ENCODE measurements at places on chromosomes 2 and 18. TPM values are rescaled to one million over a fixed set of nuclear protein-coding genes. Genes with fewer than 3 reads are reported as not detected.

- no peak for DNase-seq
Measured at GRCh38 chr2:143579456-143579855, 450.2 kb downstream of the ARHGAP15 start.

- peak; percentile 74 for DNase-seq
Measured at GRCh38 chr2:36770542-36771287, 74.2 kb downstream of the VIT start.

GRCh38 chr2:188645986-188646385 lies 328.2 kb upstream of the COL3A1 start:
- no peak for DNase-seq

DNA sequence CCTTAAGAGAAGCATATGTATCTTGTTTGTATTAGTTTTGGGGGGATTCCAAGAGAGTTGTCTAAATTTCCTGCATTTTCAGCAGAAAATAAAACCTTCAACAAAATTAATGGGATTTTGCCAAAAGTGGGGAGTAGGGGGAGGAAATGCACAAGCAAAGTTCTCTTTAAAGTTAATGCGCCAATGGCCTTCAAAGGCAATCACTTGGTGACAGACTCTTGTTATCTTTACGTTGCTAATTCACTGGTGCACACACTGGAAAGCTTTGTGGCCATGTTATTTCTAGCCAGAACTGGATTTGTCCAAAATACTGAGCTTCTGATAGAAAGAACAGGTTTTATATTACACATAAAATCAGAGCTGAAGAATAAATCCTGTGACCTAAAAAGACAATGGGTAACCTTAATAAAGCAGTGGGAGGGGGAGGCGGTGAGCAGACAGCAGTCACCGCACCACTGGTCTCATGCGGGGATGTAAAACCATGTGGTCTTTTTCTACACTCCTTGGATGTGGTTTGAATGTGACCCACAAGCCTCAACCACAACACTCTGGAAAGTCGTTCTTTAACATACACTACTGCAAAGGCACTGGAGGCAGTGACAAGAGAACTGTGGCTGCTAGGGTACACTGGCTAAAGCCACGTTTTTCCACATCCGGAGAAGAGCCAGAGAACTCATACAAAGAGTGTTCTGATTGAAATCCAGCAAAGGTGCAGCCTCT lies 176.9 kb upstream of the SMAD7 start:
- no peak for DNase-seq

- DNase-seq, result peak; percentile 6
Measured at GRCh38 chr2:56749152-56749752, 565.5 kb downstream of the CCDC85A start.

- DNase-seq, result no peak
Measured at GRCh38 chr2:159933727-159934049, 128.7 kb downstream of the PLA2R1 start.

- peak; percentile 25 for DNase-seq
Measured at GRCh38 chr2:109560265-109560664, 53.5 kb downstream of the SEPTIN10 start.

DNA sequence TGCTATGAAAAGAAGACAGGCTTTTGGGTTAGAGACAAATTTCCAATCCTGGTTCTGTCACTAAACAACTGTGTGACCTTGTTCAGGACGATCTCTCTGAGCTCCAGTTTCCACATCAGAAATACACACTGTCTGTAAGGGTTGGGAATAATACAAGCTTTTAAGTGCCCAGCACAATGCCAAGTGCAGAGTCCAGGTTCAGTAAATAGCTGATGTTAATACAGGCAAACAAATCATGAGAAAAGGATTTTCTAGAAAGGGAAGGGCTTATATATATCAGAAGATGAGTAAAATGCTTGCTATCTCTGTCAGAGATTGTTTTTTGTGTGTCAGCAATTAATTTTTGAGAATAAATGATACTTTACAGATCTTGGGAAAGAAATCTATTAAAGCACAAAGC lies 388.3 kb downstream of the NBAS start:
- DNase-seq, result no peak

GRCh38 chr2:128008074-128008672 lies 19.7 kb downstream of the SAP130 start:
- no peak for DNase-seq

DNA sequence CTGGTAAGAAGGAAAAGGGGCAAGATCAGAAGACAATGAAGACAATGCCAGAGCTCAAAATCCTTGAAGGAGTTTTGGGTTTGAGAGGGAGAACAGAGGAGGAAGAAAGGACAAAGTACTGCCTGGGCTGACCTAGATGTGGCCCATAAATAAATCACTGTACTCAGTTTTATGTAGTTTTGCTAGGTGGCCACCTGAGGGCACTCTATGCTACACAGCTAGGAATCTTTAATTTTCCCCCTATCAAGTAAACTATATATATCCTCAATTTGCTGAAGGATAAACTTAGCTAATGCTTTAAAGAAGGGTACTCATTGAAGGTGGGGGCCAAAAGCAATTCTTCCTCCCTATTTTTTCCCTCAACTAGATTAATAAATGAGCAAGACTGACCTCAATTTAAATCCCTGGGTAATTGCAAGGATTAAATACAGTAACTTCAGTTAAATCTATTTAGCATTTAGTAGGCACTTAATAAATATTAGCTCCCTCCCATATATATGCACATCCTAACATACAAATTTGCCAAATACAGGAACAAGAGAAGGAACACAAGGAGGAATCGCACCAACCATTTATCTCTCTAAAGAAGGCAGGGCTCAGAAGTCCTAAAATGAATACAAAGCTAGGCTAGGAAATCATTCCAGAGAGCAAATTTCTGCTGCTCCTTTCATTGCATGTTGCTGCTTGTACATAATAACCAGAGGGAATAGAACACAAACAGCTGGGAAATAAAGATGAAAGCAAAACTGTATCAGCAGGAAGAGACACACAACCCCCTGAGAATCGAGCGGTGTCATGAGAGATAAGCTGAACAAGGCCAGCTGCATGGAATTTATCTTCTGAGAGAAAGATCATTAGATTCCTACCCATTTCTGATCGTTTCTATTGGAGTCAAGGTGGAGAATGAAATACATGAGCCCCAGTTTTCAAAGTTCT lies 540.1 kb downstream of the NRXN1 start:
- DNase-seq, result peak; percentile 15

- DNase-seq, result no peak
Measured at GRCh38 chr2:182558564-182558963, 131.7 kb upstream of the PDE1A start.

DNA sequence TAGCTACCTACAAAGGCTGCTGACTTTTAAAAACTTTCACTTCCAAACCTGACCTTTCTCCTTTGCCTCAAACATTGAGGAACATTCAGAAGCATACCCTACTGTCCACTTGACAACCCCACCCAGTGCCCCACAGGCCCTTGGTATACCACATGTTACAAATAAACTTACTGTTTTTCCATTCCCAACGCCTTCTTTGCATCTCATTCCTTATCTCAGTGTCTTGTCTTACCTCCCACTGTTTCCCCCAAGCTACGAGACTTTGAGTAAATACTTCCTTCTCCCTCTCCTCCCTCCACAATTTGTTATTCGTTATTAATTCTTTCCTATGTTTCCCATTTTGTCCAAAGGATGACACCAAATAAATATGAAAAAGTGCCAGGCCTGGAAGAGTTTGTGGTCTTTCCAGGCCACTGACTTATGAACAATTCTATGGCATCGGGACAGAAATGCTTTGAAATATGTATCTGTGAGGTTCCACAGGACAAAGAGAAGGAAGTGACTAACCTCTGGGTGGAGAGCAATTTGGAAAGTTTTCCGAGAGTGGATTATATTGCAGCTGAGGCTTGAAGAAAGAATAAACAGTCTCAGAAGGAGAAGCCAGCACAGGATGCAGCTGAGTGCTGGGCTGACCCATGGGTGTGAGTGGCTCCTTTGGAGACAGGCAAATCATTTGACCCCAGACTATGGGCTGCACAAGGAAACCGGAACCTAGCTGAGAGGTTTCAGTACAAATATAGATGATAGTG lies 409.0 kb downstream of the LPIN1 start:
- DNase-seq, result no peak

- no peak for DNase-seq
Measured at GRCh38 chr2:180562378-180562777, 418.0 kb upstream of the UBE2E3 start.

GRCh38 chr2:241298673-241299072 lies 16.8 kb downstream of the HDLBP start:
- DNase-seq, result no peak

GRCh38 chr18:79485788-79486355 lies 90.1 kb downstream of the NFATC1 start:
- no peak for DNase-seq

DNA sequence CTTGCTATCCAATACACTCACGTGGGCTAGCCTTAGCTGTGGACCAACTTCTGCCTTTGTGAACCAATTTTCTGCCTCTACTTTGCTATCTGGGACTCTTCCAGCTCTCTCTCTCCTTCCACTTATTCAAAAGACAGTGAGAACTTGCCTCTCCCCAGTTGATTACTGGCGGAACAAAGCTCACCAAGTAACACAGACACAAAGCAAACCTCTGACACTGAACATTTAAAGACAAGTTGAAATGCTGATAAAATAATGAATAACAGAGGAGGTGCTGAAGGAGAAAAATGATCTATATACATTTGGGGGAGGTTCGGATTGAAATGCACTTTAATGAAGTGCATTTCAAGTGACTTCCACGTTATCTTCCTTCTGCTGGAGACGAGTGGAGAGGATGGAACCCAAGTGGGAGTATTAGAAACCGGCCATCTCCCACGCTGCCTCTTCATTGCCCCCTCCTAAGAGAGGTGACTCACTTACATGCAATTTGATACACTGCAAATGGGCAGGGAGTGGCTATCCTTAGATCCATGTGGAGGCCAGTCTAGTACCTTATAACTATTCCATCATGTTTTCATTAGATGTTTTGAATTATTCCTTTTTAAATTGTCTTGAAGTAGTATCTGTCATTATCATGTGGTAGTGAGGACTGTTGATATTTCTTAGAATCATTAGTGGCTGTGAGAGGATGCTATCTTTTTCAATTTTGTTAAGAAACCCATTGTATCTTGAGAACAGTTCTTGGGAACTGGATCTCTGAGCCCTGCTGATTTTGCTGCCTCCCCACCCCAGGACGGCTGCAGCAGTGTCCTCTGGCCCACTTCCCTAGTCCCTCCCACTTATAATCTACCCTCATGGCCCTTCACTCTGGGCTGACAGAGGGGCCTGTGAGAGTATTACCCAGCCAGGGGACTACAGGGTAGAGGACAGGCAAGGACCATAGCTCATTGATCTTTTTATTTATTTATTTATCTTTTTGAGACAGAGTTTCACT lies 6.0 kb upstream of the GLI2 start:
- DNase-seq, result peak; percentile 83

DNA sequence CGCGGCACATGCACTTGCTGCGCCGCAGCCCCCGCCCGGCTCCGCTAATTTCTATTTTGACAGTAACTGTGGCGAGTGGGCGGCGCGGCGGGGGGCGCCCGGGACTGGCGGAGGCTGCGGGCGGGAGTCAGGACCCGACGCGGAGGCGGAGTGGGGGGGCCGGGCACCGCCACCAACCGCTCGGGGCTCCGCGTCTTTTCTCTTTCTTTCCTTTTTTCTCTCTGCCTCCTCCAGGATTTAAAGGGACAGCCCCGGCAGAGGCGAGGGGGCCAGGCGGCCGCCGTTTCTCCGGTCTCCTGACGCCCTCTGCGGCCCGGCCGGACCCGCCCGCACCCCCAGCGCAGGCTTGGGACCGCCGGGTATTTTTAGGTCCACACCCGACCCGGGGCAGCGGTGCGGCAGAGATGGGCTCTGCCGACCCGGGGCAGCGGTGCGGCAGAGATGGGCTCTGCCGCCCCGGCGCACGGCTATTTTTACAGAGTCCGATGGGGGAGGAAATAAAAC lies 460 bp upstream of the ZBTB7C start:
- DNase-seq, result no peak

GRCh38 chr18:68391801-68392200 lies 323.1 kb downstream of the TMX3 start:
- DNase-seq, result no peak

DNA sequence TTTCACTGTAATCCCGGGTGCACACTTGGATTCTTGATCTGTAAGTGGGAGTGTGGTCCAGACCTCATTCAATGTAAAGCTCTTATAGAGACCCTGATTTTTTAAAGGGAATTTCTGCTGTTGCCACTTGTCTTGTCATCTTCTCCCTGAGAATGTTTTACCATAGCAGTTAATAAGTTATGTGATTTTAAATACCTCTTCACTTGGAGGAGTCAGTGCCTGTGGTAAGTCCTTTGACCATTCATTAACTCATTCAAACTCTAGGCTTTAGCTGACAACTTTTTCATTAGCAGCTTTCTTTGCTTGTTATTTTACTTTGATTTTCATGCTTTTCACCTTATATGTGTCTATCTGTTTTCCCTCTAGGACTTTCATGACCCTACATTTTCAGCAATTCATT lies 51.3 kb downstream of the FMNL2 start:
- no peak for DNase-seq

- no peak for DNase-seq
Measured at GRCh38 chr2:62265106-62265505, 69.2 kb downstream of the B3GNT2 start.

DNA sequence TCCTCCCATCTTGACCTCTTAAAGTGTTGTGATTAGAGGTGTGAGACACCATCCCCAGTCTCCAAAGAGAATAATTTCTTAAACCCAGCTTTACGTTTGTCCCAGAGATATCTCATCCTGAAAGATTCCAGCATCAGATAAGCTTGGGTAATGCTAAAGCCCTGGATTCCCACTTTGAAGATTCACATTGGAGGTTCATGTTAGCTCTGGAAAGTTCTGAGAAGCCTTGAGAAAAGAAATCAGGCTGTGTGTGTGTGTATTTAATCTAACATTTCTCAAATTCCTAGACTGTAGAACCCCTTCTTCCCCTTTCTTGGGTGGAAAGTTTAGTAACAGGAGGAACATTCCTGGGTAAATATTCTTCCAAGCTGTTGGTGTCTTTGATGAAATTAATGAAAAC lies 18.0 kb downstream of the ZNF532 start:
- DNase-seq, result no peak

DLGAP1 gene
- 0.09 TPM for polyA plus RNA-seq

MC4R gene
- 0.05 TPM for polyA plus RNA-seq

GPBAR1 gene
- 0.12 TPM for polyA plus RNA-seq

ALK gene
- polyA plus RNA-seq, result not detected

BMP10 gene
- not detected for polyA plus RNA-seq

MREG gene
- 6.4 TPM for polyA plus RNA-seq

UGT1A8 gene
- 0.05 TPM for polyA plus RNA-seq

G6PC2 gene
- polyA plus RNA-seq, result not detected

CNTNAP5 gene
- not detected for polyA plus RNA-seq

LRATD1 gene
- polyA plus RNA-seq, result not detected

RBM43 gene
- polyA plus RNA-seq, result 4.4 TPM

CNNM3 gene
- 14.1 TPM for polyA plus RNA-seq

IL1R2 gene
- polyA plus RNA-seq, result 0.71 TPM

FBXO41 gene
- 7.0 TPM for polyA plus RNA-seq

NLRC4 gene
- not detected for polyA plus RNA-seq
